Lung (tissue), 17 donors: ENCODE measurements at places on chromosomes 2 and 18. TPM values are rescaled to one million over a fixed set of nuclear protein-coding genes. Genes with fewer than 3 reads are reported as not detected.

GRCh38 chr2:230829959-230830358 is 34.8 kb upstream of the ITM2C start:
- H3K27ac ChIP-seq, result no peak overlapping the region
- no peaks in the 10 kb centered on the region for H3K36me3 ChIP-seq
- no peak for DNase-seq
- H3K27me3 ChIP-seq, result peaks cover 12% of the 10 kb centered on the region
- peaks cover 10% of the 10 kb centered on the region for H3K4me1 ChIP-seq

Gene CYS1
- 1.0 TPM for total RNA-seq

Gene MERTK
- total RNA-seq, result 20.2 TPM

Gene SULT1C4
- total RNA-seq, result 4.3 TPM
